Stimulated activated CD4-positive, alpha-beta T cell treated with anti-CD3 and anti-CD28 coated beads, TNF-alpha, amount 100 ng/mL, for 48 hours (primary cell): ENCODE measurements at places on chromosomes 13 and 19.
A peak's percentile ranks its signal among the peaks of the same experiment; 100 is the strongest.

DNA sequence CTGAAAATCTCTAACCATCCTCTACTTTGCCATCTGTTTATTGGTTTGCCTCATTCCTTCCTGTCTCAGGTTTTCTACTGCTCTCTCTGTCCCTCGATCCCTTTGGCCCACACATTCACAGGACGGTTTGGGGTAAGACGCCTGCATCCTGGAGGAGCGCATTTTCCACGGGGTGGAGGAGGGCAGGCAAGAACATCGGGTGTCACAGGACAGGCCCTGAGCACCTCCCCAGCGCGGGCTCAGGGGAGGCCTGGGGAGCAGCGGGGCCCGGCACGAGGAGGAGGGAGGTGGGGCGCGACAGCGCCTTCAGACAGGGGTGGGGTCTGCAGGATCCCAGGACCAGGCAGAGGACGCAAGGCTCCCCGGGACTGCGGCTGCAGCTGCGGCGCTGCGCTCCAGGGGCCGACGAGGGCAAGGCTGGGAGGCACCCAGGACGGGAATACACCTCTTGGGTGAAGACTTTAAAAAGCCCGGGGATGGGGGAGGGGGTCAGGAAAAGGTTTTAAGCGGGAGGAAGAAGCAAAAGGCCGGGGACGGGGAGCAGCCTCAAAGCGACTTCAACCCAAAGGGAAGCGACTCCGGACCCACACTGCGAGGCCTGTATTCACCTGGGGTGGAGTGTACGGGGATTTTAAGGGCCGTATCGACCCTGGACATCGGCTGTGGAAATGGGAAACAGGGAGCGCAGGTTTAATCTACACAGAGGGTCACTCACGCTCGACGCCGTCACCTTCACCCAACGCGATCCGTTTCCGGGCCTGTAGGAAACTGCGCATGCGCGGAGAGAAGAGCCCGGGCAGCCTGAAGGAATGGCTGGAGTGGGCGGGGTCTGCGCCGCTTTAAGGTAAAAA, at the start of gene ZNF415:
ZNF415 (minus strand) TSS at position 770 of the 851 bp plus-strand sequence. CDS start 10,234 bp downstream, outside the sequence.
- DNase-seq = peak; percentile 9

- DNase-seq = no peak
Observed at GRCh38 chr13:41107104-41107571, 25.5 kb downstream of the KBTBD6 start.

GRCh38 chr13:77565635-77566034, 30.1 kb downstream of the SCEL start:
- no peak for DNase-seq

DNA sequence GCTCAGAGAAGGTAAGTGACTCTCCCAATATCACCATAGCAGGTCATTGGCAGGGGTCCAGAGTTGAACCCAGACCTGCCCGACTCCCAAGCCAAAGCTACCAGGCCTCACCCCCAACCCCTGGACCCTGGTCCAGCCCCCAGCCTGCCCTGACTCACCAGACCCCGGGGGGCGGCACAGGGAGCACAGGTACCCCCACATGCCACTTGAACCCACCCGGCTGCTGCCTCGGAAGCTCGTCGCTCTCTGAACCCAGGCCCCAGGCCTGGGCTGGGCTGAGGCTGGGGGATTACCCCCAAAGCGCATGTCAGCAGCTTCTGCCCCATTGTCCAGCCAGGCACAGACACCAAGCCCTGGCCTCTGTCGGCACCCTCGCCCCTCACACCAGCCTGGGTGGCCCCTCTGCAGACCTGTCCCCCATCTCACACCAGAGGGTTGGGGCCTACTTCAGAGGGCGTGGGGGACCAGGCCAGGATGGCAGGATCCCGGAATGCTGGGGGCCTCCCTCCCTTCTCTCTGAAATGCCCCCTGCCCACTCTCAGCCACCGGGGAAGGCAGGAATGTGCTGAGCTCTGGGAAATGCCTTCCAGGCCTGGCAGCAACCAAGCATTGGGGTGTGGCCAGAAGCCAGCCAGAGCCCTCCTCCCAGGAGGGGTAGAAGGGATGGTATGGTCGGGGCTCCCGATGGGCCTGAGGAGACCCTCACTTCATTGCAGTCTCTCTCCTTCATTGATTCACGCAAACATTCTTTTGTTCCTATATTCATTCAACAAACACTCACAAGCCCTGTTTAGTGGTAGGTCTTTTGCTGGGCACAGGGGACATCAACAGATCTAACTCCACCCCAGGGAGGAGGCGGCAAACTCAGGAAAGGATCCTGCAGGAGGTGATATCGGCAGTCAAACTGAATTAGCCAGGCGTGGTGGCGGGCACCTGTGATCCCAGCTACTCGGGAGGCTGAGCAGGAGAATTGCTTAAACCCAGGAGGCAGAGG, 1.7 kb upstream of the PRX start:
- no peak for DNase-seq

DNA sequence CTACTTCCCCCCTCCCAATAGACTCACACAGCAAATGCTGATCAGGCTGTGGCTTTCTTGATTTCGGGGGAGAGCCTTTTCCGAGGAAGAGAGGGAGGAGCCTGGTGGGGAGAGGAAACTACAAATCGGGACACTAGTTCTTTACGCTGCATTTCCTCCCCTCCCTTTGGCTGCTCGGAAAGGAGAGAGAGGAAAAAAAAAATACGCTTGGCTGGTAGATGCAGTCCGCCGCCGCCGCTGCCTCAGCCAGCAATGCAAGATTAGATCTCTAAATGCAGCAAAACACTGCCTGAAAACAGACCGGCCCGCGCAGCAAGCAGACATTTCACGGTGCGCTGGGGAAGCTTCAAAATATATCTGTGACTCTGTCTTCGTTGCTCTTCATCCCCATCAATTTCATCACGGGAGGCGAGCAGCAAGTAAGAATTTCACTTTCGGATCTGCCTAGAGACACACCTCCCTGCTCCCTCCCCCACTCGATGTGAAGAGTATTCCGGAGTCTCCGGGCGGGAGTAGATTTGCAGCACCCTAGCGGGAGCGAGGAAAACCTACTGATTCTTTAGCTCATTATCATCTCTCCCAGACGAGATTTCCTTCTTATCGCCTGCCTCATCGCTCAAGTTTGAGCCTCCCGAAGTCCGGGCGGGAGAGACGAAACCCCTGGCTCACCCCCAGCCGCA, at the start of gene PCDH17:
PCDH17 (plus strand) TSS at position 149 of the 680 bp plus-strand sequence. CDS start 803 bp downstream, outside the sequence.
- no peak for DNase-seq

GRCh38 chr19:55304279-55304978, 20.6 kb downstream of the BRSK1 start:
- DNase-seq = no peak

DNA sequence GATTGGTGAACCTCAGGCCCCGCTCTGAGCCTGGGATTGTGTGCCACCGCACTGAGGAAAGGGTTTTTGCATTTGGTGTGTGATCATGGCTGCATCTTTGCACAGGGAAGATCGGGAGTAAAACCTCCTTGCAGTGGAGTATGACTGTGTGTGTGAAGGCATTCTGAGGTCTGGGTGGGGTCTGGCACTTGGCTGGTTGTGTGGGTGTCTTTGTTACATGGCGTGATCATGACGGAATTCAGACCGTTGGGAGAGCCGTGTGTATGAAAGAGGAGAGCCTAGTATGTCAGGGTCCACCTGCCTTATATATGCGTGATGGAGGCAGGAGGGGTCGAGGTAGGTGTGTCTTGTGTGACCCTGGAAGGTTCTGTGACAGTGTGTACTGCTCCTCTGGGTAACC, 740 bp upstream of the BEST2 start:
- no peak for DNase-seq

DNA sequence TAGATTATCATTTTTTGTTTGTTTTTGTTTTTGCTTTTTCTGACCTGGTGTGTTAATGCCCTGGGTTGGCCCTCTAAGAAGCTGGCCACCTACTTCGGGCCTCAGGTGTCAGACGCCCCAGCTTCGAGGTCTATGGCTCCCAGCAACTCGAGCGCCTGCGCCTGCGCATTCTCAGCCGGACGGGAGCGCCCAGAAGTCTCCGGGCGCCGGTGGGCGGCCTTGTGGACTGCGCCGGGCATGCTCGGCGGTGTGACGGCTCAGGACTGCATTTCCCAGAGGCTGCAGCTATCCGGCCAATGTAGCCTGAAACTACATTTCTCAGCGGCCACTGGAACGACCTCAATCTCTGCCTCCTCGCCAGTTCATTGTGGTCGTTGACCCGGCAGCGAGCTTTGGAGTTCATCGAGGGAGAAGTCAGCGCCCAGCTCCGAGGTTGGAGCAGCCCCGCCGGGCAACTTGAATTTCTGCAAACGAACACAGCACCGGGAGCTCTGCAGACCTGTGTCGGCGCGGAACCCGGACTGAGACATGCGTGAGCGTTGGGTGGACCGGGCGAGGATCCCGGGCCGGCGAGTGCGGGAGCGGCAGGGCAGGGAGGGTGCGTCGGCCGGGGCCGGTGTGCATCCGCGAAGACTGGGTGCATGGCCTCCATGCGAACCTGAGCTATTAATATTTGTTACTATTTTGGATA, at the start of gene ZNF30:
ZNF30 (plus strand) TSS at position 219 of the 691 bp plus-strand sequence. CDS start 3,045 bp downstream, outside the sequence.
- DNase-seq = peak; percentile 70

DNA sequence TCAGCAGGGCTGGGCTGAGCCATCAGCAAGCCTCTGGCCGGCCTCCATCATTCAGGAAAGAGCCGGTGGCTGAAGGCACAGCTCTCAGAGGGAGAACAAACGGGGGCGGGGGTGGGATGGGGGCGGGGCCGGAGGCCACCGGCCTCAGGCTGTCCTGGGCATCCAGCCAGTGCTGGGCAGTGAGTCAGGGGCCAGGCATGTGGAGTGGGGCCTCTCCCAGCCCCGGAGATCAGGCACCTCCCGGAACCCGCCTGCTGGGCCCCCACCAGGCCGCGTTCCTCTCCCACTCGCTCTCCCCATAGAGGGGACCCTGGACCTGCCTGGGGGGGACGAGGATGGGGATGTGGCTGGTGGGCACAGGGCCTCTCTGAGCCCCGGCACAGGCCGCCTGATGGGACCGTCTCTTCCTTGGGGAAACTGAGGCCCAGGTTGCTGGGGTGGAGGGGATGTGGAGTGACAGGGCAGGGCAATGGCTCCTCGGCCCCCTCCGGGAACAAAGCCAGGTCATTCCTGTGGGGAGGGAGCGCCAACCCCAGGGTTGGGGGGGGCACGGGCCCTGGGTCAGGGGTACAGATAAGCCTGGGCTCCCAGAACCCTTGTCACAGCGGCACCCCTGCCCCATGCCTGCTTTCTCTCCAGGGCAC, 12.9 kb downstream of the SPC24 start:
- no peak for DNase-seq

DNA sequence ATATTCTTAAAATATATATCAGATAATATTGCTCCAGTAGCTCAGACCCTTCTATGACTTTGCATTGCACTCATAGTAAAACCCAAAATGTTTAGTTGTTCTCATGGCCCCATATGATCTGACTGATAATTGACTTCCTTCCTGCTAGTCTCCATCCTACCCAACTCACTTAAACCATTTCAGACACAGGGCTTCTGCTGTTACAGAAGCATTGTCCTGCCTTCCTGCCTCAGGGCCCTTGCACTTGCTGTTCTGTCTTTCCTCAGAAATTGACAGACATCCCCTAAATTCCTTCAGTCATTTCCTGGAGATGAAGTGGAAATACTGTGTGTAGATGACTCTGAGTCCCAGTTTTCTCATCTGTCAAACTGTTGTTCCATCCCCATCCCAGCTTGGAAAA, 19.7 kb downstream of the FBXL12 start:
- DNase-seq = no peak

DNA sequence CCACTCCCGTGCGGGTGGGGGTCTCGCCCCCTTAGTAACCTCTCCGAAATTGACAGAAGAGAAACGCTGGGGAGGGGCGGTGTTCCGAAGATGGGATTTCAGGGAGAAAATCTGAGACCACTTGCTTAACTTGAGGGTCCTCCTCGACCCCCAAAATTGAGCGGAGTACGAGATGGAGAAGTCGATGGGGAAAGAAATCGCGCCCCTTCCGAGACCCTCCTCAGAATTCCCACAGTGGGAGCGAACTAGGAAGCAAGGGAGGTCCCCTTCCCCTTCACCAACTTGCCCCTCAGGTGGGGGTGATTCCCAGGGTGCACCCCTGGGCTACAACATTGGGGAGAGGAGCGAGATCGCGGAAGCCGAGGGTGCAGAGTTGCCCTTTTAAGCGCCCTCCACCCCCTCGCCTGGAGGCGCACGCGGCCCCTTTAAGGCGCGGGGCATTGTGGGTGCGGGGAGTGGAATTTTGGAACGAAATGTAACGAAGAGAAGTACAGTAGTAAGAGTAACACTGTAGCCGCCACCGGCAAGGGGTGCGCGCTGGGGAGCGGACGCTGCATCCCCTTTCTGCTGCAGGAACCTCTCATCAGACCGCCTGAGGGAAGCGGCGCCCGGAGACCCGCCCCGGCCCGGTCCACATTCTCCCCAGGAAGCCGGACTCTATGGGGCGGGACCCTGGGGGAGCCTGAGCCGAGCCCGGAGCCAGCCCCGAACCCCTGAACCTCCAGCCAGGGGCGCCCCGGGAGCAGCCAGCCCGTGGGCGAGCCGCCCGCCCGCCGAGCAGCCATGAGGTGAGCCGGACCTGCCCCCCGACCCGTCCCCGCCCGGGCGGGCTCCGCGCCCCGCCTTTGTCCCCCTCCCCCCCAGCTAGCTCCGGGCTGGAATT, at the start of gene VASP:
VASP (plus strand) TSS at position 491 of the 883 bp plus-strand sequence; CDS start at position 784, 293 bp downstream.
- DNase-seq = peak; percentile 89

GRCh38 chr13:99074693-99075092, 96.8 kb upstream of the DOCK9 start:
- DNase-seq = no peak

DNA sequence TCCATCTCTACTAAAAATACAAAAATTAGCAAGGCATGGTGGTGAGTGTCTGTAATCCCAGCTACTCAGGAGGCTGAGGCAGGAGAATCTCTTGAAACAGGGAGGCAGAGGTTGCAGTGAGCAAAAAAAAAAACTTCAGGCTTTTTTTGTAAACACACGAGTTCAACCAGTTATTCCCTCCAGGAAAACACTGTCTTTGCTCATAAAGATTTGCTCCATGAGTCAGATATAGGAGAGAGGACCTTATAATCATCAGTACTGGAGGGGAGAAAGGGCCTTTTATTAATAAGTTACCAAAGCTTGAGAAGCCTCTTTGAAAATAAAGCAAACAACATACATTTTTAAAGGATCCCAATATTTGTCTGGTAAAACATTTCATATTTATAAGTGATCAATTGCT, 110.7 kb downstream of the EFNB2 start:
- DNase-seq = no peak

DNA sequence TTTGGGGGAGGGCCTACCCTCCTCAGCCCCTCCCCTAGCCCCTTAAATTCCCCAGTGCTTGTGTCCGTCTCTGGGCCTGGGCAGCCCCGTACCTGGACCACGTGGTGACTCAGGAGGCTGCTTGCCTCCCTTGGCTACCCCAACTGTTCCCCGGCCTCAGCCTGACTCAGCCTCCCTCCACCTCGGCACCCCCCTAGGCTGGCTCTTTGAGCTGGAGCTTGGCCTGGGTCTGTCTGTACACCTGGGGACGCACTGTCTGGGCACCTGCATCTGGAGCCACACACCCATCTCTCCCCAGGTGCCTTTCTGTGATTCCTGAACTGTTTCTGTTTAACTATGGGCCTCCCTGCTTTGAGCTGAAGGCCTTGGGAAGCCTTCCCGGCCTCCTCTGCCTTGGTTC, 1.8 kb upstream of the KLK14 start:
- DNase-seq = no peak

- no peak for DNase-seq
Observed at GRCh38 chr13:63636316-63636993, 2220.8 kb upstream of the PCDH20 start.

GRCh38 chr13:92734068-92734467, 492.5 kb upstream of the GPC6 start:
- DNase-seq = no peak
